NCI-H774 (cell line): ENCODE measurements at places on chromosomes 1 and 21.
A peak's percentile ranks its signal among the peaks of the same experiment; 100 is the strongest.

DNA sequence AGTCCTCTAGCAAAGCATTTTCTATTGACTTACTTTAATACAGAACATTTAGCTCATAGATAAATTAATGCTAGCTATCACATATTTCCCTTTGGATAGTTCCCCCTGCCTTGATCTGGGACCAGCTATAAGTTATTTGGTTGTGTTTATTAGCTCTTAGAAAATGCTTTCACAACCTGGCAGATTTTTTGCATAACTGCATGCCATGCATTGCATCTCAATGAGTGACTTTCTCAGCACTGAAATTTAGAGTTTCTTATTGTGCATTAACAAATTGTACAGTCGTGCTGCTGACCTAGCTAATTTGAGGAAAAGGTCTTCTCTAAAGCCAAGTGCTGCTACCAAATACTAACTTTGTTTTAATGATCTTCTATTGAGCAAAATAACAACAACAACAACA is 164.8 kb downstream of the PLPPR5 start:
- DNase-seq, result no peak

- DNase-seq, result no peak
Measured at GRCh38 chr1:234763367-234763766, 153.4 kb upstream of the IRF2BP2 start.

DNA sequence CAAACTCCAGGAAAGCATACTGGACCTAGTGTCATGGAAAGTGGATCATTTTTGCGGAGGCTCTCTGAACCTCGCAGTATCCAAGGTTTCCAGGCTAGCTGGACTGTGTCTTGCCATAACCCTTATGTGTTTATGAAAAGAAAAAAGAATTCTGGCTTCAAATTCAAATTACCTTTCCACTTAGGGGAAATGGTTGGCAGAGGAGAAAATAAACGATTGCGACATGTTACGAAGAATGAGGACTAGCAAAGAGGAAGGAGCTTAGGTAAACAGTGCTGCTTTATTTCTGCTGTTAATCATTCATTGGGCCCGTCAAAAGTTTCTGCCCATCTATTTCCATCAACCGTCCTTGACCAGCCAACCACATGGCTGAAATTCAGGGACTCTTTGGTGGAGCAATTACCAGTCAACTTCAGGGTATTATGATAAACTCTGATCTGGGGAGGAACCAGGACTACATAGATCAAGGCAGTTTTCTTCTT is at the start of gene C4BPA:
TSS of gene C4BPA (plus strand) at position 342 of the 482 bp plus-strand sequence. CDS start 8,793 bp downstream, outside the sequence.
- DNase-seq, result no peak

DNA sequence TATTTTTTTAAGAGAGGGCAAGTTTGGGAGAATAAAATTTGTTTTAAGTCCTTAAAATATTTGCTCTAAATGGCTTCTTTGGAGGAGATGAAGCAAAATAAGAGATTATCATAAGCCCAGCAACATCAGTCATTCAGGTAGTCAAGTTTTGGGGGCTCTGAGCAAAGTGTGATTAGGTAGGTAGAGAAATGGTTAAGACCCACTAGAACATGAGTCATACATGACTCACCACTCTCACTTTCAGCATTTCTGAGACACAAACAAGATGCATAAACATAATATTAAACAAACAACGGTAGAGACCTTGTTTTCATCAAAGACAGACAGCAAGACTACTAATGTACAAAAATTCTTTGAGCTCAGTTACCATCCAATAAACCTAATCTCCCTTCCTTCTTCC is 272.2 kb downstream of the LMO4 start:
- no peak for DNase-seq

DNA sequence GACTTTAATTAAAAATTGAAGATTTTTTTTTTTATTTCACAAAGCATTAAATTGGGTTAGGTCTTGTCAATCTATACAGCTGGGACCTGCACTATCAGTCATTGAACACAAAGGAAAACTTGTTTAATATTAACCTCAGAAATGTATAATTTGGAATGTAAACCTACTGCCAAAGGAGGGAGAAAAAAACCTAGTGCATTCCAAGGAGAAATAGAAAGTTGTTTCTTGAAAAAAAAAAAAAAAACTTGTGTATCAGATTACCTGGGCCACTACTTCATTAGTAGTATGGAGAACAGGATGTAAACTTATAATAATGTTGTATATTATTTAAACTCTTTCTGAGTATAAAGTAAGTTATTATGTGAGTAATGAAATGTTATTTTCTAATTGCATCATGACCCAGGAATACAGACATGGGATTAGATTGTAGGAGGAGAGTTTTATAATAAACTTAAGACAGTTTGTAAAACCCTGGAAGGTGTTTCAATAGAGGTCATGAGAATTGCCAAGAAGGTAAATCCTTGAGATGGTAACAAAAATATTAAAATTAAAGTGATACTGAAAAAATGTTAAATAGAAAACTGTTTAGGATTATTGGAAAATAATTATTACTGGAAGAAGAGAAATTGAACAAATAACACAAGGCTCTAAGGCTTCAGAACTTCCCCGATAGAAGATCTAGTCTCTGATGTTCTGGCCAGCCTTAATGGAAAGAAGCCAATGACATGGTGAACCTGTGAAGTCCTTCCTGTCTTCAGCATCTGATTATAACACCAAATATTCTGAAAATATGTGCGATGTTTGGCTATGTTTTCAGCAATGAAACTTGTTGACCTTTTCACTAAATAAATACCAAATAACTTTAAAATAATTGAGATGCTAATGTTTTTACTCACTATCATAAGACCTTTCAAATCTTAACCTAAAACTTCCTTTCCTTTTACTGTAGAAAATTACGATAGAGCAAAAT is 412.8 kb upstream of the LYPLAL1 start:
- DNase-seq, result no peak

- DNase-seq, result peak; percentile 13
Measured at GRCh38 chr1:232629250-232630046, 485 bp downstream of the SIPA1L2 start.

GRCh38 chr21:46320331-46320801 is 3.3 kb downstream of the C21orf58 start:
- DNase-seq, result no peak
